Thymus (tissue), 14 donors: ENCODE measurements at places on chromosomes 16 and 17.

- DNase-seq, result no peak
Measured at GRCh38 chr17:29707212-29707571, 84.5 kb upstream of the CORO6 start.

DNA sequence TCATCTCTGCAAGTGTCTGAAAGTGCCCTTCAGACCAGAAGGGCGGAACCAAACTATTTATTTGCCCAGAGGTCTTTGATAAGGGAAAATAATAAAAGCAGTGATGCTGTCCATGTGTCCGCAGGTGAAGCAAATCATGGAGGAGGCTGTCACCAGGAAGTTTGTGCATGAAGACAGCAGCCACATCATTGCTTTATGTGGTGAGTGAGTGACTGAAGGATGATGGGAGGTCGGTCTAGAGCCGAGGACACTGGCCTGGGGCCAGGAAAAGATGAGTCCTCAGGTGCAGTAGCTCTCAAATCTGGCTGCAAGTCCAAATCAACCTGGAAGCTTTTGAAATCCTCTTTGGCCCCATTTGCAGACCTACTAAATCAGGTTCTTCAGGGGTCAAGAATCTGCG is 6.1 kb downstream of the SGSM2 start:
- no peak for DNase-seq

DNA sequence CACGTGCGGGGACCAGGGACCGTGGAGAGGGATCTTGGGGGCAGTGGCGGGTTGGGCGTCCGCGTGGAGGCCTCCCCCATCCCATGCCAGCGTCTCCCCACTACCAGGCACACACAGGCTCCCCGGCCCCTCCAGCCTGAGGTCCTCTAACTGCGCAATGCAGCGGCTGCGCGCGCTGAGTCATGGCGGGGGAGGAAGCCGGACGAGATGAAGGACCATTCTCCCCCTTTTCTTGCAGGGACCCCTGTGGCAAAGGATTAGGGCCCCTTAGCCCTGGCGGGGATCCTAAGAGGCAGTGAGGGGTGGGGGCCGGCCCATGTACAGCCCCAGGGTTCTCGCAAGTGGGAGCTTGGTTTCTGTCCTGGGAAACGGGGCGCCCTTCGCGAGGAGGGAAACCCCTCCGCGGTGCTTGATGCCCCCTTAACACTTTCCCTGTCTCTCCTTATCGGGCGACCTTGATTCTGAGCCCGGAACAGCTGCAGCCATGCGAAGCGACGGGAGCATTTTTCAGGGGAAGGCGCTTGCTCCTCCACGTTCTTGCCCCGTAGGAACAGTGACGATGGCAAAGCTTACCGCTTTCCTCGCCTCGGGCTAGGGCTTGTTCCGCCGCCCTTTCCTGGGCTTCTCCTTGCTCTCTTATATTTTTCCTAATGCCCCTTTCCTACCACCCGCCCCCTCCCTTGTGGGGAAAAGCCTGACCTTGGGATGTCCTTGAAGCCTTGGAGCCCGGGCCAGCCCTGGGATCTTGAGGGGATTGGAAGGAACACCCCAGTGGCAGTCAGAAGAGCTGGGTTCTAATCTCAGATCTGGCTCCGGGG is 592 bp downstream of the ALDOA start:
- no peak for DNase-seq

DNA sequence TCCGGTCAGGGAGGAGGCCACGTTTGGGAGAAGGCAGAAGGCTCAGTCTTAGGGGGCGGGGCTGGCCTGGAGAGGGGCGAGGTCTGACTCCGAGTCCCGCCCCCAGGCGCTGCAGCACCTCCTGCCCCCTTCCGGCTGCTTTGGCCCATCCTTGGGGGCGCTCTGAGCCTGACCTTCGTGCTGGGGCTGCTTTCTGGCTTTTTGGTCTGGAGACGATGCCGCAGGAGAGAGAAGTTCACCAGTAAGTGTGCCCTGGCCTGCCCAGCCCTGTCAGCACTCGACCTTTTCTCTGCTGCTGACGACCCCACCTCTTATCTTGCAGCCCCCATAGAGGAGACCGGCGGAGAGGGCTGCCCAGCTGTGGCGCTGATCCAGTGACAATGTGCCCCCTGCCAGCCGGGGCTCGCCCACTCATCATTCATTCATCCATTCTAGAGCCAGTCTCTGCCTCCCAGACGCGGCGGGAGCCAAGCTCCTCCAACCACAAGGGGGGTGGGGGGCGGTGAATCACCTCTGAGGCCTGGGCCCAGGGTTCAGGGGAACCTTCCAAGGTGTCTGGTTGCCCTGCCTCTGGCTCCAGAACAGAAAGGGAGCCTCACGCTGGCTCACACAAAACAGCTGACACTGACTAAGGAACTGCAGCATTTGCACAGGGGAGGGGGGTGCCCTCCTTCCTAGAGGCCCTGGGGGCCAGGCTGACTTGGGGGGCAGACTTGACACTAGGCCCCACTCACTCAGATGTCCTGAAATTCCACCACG is 1.5 kb downstream of the TNFRSF12A start:
- DNase-seq, result peak; percentile 76

- no peak for DNase-seq
Measured at GRCh38 chr16:67016681-67017420, 12.1 kb upstream of the CBFB start.

GRCh38 chr16:78277321-78278055 is 178.0 kb downstream of the WWOX start:
- no peak for DNase-seq

DNA sequence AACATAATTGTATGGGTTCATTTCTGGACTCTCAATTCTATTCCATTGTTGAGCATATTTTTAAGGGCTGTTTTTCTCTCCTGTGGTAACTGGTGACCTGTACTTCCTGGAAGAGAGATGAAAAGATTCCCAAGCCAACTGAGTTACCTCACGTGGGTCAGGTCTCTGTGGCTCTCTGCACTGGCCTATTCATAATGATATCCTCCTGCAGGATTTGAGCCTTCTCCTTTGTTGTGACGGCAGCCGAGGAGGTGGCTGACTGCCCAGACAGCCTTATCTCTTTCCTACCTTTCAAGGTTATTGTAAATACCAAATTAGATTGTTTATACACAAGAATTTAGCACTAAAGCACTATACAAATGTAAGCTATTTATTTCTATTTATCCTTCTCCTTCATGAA is 2.7 kb upstream of the ACE start:
- DNase-seq, result no peak

DNA sequence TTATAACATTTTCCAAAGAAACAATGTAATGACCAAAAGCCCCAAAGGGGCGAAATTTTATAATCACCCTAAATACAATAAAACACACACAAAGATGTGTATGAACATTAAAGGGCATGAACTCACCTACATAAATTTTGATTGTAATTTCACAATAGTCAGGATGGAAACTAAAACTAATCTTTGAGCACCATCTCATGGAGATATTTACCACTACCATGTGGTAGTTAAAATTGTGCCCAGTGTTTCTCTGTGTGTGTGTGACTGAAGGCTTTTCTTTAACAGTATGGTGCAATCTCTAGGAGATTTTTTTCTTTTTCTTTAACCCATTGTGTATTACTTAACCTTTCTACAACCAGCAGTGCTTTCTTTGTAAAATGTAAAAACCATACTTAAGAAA is 19.7 kb upstream of the MEIOC start:
- no peak for DNase-seq

GRCh38 chr17:76917829-76918228 is 49.6 kb downstream of the MGAT5B start:
- no peak for DNase-seq

GRCh38 chr16:77925531-77925930 is 96.8 kb upstream of the CLEC3A start:
- no peak for DNase-seq

- no peak for DNase-seq
Measured at GRCh38 chr17:37797206-37797605, 52.3 kb upstream of the HNF1B start.

DNA sequence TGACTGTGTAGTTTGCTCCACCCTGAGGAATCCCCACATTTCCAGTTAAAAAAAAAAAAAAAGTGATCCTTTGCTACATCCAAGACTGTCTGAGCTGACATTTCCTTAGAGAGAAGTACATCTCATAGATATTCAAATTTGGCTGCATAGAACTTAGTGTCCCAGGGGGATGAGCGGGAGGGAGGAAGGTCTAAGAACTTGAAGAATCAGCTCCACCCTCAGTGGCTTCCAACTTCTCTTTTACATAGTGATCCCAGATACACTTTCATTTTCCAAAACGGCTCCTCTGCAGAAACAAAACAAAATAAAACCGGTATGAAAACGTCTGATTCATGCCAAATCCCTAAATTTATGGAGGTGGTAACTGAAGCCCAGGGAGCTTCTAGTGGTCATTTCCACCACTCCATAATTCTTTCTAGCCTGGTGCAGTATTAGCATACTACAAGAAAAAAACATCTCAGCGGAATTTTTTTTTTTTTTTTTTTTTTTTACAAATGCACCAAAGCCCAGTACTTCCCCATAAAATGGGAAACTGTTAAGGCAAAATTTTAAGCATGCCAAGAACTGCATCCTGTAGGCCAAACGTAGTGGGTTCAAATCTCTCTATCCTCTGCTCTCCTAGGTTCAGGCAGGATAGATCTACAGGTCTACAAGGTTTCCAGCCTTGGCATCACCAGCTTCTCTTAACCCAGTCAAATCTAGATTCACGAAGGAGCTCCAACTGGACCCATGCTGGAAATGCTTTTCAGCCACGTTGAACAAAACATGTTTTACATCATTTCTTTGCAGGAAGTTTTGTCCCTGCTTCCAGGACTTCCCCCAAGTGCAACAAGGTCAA is 29.3 kb downstream of the MAF start:
- no peak for DNase-seq

GRCh38 chr17:3857261-3858105 is 11.4 kb upstream of the NCBP3 start:
- no peak for DNase-seq

GRCh38 chr16:24537474-24538337 is 1.7 kb upstream of the RBBP6 start:
- DNase-seq, result no peak

DNA sequence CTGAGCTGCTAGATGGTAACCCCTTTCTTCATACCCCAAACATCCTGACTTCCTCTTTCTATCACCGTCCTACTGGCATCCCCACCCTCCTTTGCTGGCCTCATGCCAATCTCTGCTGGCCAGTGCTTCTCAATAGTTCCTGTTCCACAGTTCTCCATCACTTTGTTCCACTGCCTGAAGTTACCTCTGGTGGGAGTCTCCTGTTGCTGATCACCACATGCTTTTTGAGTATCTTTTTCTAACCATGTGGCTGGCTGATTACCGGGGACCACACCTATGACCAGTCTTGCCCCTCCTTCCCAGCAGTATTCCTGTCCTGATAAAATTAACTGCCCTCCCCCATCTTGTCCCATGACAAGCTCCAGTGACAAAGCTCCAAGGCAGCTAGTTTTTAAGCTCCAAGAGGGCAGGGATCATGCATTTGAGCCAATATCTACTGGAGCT is 380.4 kb upstream of the CCL2 start:
- DNase-seq, result no peak

DNA sequence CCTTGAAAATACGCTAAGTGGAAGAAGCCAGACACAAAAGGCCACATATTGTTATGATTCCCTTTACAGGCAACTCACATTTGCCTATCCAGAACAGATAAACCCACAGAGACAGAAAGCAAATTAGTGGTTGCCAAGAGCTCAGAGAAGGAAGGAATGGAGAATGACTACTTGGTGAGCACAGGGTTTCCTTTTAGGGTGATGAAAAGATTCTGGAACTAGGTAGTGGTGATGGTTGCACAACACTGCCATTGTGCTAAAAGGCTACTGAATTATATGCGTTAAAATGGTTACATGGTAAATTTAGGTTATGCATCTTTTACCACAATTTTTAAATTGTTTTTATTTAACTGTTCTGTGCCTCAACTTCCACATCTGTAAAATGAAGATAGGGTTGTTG is 4.4 kb downstream of the COPRS start:
- DNase-seq, result no peak

DNA sequence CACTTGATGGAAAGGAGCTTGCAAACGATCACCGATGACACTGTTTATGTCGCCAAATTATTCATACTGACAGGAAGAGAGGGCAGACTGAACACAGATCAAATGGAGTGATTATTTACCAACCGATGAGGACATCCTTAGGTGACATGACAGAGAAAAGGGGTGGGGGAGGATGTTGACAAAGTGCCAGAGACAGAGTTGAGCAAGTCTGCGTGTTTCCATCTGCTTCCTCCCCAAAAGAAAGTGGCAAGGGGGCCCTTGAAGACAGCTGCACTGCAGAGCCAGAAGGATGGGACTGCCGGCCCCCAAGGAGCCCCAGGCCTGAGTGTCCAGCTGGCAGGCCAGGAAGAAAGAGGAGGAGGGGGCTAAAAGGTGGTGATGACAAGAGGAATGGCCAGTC is 191.0 kb upstream of the RPL38 start:
- no peak for DNase-seq

- DNase-seq, result no peak
Measured at GRCh38 chr16:24685539-24686432, 43.7 kb upstream of the TNRC6A start.

GRCh38 chr16:15451098-15451731 is 16.8 kb downstream of the BMERB1 start:
- no peak for DNase-seq

- DNase-seq, result no peak
Measured at GRCh38 chr16:47888142-47888541, 267.7 kb downstream of the ABCC12 start.

DNA sequence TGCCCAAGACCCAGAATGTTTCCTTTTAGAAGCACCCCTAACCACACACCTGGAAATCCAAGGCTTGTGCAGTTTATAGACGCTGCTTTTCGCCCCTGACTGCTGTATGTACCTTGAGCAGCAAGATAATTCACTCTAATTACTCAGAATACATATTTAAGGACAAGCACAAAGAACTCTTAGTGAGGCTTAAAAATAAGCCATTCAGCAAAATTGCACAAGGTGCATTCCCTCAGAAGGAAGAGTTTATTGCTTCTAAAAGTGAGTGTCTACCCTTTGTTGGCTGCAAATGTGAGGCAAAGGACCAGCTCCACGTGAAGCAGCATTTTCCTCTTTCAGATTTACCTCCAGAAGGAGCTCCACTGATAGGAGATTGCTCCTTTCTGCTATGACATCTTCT is 208.4 kb downstream of the RBFOX1 start:
- no peak for DNase-seq

DNA sequence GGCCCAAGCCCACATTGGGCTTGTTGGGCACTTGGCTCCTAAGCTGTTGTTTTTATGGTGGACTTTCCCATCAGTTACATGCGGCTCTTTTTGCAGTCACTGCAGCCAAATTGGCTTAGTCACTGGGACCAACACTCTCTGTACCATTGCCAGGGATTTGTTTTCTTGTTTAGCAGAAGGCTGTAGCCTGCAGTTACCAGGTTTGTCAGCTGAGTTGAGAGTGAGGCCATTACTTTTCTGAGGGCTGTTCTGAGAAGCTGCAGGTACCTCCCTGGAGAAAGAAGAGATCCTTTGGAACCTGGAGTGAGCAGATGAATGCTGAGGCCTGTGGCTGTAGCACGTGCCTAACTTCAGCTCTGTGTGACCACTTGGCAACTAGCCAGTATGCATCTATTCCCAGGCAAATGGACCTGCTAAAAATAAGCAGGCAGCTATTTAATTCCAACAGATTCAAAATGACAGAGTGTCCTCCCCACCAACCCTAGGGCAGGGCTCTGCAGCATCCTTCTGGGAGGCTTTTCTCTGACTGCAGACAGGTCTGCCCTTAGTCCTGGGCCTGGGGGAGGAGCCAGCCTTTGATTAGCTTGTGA is 12.9 kb downstream of the AKAP1 start:
- no peak for DNase-seq
